Right hindlimb (tissue), 1 donor: ENCODE measurements at places on chromosomes 6 and 20.

GRCh38 chr6:137017081-137017480 is 27.7 kb downstream of the IL20RA start:
- no peak for DNase-seq

DNA sequence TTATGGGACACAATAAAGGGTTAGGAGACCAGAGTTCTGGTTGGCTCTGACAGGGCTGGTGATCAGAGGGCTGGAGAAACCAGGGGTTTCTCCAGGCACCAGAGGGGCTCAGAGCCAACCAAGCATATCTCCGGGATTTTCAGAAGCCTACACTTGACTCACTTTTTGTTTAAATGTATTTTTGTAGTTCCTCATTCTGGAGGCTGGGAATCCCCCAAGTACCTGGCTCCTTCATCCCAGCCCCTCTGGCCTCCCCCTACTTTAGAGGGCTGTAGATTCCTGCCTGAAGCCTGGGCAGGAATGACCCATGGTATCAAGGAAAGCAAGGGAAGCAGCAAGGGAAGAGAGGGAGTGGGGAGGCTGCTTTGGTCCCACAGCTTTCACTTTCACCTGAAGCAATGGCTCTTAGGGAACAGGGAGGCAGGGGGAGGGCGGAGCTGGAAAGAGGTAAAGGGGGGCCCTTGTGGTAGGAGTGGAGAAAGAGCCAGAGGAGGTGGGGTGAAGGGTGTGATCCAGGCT is 973 bp downstream of the CD40 start:
- DNase-seq: no peak

DNA sequence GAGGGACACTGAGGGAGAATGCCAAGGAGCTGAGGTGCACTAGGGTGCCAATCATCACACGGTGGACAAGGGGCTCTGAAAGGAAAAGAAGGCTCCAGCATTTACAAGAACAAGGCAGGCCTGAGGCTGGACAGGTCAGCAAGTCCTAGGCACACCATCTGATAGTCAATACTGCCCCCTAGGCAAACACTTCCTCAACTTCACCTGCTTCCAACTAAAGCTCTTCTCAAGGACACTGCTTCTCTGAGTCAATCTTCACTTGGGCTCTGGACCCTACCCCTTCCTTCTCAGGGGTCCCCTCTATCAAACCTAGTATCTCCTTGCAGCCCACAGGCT is 37.7 kb upstream of the SLC4A11 start:
- DNase-seq: no peak

DNA sequence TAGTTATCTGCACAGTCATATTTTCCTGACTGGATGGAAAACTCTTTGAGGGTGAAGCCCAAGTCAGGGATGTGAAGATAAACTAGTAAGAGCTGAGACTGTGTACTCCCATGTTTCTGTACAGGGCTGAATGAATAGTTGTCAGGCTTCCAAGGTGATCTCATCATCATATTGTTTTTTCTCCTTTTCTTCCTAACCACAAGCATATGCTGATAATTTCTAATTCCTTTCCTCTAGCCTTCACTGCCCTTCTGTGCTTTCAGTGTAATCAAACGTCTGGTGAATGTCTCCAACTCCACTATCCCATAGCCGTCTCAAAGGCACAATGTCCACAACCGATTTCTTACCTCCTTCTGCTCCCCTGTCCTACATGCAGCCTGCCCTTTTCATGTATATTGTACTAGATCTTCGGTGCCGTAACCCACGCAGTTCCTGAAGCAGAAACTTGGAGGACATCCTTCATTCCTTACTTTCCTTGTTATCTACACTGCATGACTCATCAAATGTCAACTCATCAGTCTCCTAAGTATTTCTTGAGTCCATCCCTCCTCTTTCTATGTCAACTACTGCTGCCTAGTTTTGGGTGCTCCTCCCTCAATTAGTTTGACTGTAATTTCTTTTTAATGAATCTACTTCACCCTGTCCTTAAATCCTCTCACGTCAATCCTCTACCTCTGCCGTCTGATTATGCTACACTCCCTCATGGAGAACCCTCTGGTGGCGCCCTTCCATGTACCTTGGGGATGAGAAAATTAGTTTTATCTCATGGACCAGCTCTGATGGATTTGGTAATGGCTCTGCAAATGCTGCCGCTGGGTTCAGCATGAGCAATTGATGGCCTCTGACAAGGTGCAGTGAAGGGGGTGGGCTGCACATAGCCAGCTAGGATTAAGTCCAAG is 21.9 kb downstream of the NCOA7 start:
- no peak for DNase-seq

DNA sequence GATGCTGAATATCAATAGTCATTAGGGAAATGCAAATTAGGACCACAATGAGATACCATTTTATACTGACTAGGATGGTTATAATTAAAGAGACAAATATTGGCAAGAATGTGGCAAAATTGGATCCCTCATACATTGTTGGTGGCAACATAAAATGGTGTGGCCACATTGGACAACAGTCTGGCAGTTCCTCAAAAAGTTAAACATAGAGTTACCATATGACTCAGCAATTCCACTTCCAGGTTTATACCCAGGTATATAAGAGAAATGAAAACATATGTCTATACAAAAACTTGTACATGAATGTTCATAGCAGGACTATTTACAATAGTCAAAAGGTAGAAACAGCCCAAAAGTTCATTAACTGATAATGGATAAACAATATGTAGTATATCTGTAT is 2.0 kb upstream of the CRIP3 start:
- no peak for DNase-seq

DNA sequence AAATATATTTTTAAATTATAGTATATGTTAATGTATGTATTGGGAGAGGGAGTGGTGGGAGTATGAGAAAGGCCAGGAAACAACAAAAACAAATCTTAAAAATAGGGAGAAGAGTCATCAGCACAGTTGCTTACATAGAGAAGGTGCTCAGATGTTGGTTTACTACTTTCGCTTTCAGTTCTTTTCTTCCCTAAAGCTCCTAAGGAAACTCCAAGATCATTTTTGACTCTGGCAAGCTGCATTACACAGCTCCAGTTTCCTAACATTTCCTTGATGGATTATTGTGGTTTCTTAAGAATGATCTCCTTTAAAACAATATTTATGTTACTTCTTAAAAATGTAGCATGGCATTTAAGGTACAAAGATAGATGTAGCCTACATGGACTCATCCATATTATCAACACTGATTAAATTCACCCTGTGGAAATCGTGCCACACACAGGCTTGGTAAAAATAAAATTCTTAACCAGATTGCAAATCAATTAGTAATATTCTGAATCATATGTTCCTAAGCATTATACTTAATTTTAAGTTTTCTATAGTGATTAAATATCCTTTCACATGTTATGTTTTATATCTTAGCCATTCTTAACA is 118.0 kb upstream of the MAN1A1 start:
- no peak for DNase-seq

- no peak for DNase-seq
These were observed 469.1 kb upstream of the IRAK1BP1 start for GRCh38 chr6:78398292-78398691.

DNA sequence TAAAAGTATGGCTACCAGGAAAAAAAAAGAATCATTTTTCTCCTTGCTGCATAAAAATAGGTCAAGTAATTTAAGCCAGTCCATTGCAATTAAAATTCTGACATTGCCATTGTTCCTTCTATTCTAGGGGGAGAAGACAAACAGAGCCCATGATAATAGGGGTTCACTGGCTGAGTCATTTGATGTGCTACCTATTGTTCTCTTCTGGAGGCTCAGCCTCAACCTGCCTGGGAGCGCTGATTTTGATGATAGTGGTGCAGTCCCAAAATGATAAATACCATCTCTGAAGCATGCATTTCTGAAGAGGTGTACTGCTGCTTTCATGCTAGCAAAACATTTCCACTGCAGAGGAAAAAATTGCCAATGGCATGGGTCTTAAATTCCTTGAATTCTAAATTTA is 5.8 kb downstream of the CITED2 start:
- DNase-seq: no peak

DNA sequence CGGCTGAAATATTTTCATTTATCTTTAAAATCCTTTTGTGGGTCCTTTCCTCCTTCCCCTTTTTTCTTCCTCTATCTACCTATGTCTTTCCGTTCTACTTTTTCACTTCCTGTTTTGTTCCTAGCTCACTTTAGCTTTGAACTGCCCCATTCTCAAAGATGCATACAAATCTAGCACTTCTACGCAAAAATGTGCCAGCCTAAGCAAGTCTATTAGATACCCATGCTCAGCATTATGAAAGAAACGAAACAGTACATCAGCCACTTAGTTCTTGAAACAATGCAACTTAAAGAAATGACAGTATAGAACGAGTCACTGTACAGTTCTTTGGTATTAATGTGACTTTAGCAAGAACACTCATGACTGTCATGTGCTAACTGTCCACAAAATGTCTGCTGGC is 47.3 kb upstream of the MARCKS start:
- no peak for DNase-seq

DNA sequence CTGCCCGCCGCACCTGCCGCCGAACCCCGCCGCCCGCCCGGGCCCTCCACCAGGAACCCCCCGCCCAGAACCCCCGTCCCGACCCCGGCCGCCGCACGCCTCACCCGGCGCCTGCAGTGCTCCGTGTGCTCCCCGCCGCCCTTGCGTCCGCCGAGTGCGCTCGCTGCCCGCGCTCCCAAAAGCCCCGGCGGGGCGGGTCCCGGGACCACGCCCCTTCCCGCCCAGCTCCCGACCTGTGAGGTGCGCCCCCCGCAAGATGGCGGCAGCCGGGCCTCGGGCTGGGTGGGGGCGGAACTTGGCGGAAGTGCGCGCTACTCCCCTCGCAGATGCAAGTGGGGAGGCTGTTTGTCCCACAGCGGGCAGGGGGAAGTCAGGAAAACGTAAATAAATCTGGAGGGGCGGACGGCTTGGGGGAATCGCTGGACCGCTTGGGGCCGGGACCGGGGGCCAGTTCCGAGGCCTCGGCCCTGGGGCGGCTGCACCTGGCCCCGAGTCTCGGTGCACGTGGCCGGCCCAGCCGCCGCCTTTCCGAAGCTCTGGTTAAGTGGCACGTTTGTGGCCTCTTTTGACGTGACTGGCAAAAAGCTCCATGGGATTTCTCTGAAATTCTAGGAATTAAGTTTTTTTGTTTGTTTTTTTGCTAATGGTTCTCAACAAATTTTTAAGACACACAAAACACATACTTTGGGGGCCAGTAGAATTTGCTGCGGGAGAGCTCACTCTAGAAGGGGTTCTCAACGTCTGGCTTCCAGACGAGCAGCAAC is at the start of gene EZR:
TSS of gene EZR (minus strand) at position 156 of the 764 bp plus-strand sequence. CDS start 1,275 bp downstream, outside the sequence.
- DNase-seq: peak; percentile 85

GRCh38 chr20:9241232-9241692 is 172.4 kb downstream of the PLCB4 start:
- no peak for DNase-seq

- DNase-seq: no peak
These were observed 152.8 kb downstream of the TMEM200A start for GRCh38 chr6:130518588-130518987.

DNA sequence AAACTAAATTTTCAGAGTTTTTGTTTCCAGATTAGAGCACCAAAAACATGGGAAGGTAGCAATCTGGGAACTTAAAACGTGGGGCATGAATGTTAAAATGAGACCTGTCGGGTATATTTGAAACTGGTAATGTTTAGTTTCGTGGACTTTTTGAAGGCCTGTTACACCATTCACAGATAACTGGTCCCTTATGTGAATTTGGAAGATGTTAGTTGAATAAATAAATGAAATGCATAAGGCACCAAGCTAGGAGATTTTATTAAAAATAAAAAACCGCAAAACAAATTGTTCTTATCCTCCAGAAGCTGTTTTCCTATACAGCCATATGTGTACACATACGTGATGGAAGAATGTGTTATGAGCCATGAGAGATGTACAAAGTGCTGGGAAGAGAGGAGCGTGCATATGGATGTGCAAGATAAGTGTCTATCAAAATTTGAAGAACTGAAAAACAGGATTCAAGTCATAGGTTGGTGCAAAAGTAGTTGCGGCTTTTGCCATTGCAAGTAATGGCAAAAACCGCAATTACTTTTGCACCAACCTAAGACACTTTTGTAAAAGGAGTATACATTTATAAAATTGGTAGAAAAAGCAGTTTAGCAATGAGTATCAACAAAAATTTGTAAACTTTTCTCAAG is 700 bp upstream of the MCUR1 start:
- DNase-seq: no peak

GRCh38 chr6:17966451-17966850 is 21.0 kb downstream of the KIF13A start:
- DNase-seq: no peak

- DNase-seq: peak; percentile 78
These were observed 99.1 kb downstream of the CDH26 start for GRCh38 chr20:60057123-60057865.

DNA sequence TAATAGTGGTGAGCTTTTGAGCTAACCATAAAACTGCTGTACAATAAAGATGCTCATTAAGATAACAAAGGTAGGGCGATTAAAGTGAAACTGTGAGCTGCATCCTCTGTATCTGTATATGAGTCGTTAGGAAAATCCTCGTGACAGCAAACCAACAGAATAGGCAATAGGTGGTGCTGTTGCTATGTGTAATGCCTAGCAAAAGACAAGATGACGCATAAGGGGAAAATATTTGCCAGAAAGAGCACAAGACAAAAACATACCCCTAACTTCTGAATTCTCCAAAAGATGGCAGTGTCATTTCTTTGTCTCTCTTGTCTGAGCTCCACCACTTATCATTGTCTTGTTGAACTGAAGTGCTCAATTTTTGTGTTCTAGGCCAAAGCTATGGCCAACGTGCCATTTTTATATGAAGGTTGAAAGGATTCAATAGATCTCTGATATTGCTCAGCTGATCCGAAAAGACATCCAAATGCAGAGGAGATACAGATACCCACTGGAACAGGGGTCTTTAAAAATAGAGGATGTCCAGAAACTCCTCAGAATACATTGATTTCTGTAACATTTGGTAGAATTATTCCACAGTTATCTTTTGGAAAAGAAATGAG is 56.3 kb upstream of the ANKEF1 start:
- peak; percentile 54 for DNase-seq

DNA sequence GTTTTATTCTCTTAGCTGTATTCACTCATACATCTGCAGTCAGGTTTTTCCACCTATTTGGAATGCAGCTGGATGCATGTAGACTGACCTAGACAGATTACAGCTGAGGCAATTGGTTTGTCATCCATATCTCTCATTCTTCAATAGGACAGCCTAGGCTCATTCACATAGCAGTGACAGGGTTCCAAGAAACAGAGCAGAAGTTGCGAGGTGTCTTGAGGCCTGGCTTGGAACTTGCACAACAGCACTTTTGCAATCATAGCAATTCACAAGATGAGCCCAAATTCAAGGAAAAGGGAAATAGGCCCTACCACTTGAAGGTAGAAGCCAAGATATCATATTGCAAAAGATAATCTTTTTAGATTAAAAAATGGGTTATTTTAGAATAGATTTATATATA is 508.9 kb upstream of the JAG1 start:
- no peak for DNase-seq

DNA sequence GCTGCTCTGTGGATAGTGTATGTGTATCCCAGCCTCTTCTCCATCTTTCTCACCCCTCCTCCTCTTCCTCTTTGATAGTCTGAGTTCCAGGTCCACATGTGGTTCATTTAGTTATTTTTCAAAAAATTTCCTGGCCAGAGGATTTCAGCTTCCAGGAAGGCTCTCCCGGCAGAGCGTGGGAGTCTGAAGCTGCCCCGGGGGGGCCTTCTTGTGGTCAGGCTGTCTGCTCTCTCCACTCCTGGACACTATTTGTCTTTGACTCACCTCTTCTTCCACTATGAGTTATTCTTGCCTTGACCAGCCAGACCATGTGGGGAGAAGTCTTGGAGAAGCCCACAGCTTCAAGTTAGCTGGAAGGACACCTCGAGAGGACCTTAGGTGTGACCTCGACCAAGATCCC is 258.8 kb downstream of the CDC5L start:
- no peak for DNase-seq

- DNase-seq: no peak
These were observed 117.7 kb downstream of the PLEKHG1 start for GRCh38 chr6:150717419-150717818.
